GF-D8 (cell line): ENCODE measurements at places on chromosomes 5 and 9.

DNA sequence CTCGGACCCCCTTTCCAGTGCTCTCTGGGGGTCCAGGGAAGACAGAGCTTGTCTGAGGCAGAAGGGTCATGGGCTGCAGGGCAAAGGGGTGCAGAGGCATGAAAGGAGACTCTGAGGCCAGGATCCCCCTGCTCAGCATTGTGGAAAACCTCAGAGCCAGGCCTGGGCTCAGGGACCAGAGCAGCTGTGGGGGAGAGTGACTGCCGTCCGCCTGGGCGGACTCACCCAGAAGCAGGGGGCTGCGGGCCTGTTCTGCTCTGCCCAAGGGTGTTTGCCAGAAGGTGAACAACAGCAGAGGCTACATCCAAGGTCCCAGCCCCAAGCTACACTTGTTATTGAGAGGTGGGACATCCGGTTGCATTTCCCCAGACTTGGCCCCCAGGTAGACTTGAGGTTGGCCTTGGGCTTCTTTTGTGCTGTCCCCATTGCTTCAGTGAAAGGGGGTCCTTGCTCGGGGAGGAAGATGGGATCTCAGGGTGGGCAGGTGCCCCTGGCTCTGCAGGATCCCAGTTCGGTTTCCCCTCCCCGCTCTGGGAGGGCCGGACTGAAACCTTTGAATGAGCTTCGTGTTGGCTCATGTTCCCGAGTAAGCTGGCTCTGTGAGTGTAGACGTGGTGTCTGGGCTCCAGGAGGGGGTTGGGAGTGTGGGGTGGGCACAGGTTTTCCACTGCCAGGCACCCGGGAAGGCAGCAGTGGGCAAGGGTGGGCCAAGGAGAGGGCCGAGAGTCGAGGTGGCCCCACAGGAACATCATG is 92.1 kb downstream of the COL5A1 start:
- no peak for DNase-seq

GRCh38 chr5:58019614-58020013 is 440.3 kb downstream of the PLK2 start:
- DNase-seq = no peak

GRCh38 chr5:14241141-14241540 is 98.0 kb downstream of the TRIO start:
- no peak for DNase-seq

DNA sequence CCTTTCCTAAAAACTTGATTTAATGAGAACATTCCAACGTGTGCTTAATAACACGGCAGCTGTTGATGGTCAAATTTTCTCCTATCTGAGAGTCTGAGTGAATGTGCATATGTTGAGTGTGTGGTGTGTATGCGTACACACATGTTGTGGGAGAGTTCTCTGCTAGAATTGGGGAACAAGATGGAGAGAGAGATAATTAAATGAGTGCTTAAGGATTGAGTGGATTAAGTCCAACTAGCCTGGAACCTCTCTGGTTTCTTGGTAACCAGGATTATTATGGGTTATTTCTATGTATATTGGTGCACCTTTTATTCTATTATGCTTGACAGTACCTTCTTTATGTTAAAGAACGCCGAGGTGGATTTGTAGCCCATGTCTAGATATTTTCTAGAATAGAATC is 36.4 kb upstream of the TNFAIP8 start:
- no peak for DNase-seq

- DNase-seq = no peak
Measured at GRCh38 chr9:1073497-1073896, 23.3 kb downstream of the DMRT2 start.

GRCh38 chr9:2134391-2134790 is 119.2 kb downstream of the SMARCA2 start:
- DNase-seq = no peak
